CD8-positive, alpha-beta T cell (primary cell): ENCODE measurements at places on chromosomes 1 and 21.
A peak's percentile ranks its signal among the peaks of the same experiment; 100 is the strongest.

DNA sequence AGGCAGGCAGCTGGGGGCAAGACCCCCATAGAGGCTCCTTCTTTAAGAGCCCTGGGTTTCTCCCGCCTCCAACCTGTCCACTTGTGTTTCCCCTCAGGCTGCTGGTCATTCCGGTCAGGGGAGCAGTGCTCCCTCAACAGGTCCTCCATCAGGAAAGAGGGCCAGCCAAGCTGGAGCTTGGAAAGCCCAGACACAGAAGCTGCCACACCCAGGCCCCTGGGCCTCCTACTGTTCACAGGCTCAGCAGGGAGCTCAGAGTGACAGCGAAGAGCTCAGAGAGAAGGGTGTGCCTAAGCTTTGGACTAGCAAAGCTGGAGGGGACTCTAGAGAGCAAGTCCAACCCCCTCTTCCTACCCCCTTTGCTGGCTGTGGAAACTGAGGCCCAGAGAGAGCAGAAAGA is 10.3 kb upstream of the CDCP2 start:
- DNase-seq: no peak

DNA sequence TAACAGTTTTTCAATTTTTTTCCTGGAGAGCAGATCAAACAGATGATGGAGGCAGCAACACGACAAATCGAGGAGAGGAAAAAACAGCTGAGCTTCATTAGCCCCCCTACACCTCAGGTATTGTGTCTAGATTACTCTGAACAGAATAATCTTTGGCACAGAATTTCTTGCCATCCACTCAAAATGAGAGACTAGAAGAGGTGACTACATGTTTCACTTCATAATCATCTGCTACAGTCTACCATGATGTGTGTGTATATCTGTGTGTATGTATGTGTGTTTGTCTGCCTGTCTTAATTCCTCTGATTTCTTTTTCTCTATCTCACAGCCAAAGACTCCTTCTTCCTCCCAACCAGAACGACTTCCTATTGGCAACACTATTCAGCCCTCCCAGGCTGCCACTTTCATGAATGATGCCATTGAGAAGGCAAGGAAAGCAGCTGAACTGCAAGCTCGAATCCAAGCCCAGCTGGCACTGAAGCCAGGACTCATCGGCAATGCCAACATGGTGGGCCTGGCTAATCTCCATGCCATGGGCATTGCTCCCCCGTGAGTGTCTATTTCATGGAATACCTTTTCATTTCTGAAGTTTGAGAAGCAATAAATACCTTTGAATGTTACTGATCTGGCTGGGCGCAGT is 11.4 kb downstream of the PRPF3 start:
- no peak for DNase-seq

GRCh38 chr1:33060579-33061083 is 20.3 kb upstream of the AZIN2 start:
- DNase-seq: no peak

GRCh38 chr1:45526135-45526644 is 4.5 kb upstream of the PRDX1 start:
- DNase-seq: no peak

GRCh38 chr1:116064616-116065015 is 46.6 kb upstream of the MAB21L3 start:
- no peak for DNase-seq

GRCh38 chr21:28644762-28645161 is 347.9 kb downstream of the LTN1 start:
- no peak for DNase-seq

GRCh38 chr1:233477359-233477758 is 136.5 kb upstream of the KCNK1 start:
- no peak for DNase-seq

DNA sequence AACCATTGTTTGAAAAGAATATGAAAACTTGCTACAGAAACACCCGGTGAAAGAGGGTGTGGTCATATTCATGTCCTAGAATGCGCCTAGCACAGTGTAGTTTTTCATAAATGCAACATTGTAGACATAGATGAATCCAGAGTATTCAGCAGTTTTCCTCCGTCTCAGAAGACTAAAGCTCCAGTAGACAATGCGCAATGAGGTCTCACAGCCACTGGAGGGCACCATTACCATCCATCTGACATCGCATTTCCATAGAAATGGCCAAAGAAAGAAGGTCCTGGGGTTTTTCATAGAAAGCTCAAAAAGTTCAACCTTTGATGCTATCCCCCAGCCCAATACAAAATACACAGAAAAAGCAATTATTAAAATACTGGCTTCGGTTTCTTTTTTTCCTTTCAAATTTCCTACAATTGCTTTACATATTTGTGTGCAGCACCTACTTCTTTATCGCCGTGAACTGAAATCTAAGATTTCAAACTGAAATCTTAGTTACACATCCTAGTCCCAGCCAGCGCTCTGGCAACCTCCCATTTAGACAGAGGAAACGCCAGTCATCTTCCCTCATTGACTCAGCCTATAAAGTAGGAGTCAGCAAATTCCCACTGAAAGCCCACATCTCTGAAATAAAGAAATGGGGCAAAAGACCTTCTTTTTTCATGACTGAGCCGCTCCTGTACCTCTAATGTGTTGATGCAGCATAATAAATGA is 3.9 kb upstream of the CD58 start:
- DNase-seq: peak; percentile 43

- DNase-seq: no peak
Measured at GRCh38 chr1:53279296-53280200, 41.2 kb upstream of the MAGOH start.

GRCh38 chr1:86201311-86201710 is 44.7 kb upstream of the COL24A1 start:
- no peak for DNase-seq

- DNase-seq: no peak
Measured at GRCh38 chr1:167739752-167740151, 18.0 kb downstream of the MPZL1 start.

GRCh38 chr1:79568411-79568810 is 561.9 kb upstream of the ADGRL4 start:
- no peak for DNase-seq

- DNase-seq: no peak
Measured at GRCh38 chr1:159989581-159989980, 35.5 kb upstream of the SLAMF9 start.

GRCh38 chr1:150083907-150084306 is 16.3 kb downstream of the VPS45 start:
- no peak for DNase-seq

DNA sequence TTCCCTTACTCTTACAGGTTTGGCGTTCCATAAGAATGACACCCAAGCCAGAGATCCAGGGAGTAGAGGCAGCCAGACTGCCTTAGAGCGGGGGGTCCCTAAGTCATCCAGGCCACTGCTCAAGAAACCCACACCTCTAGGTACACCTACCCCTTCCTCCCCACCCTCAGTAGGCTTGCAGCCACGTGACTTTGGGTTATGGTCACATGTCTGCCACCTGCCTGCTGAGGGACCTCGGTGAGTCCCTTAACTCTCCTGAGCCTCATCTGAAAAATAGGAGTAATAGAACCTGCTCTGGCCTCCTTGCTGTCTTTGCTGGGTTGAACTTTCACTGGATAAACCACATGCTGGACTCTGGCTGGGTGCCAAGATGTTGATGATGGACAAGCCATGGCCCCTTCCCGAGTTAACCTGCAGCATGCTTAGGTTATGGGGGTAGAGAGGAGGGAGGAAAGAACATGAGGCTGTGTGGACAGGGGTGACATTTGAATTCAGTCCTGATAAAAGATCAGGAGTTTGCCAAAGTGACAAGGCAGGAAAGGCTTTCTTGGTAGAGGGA is 4.5 kb downstream of the RPS6KA1 start:
- DNase-seq: no peak

DNA sequence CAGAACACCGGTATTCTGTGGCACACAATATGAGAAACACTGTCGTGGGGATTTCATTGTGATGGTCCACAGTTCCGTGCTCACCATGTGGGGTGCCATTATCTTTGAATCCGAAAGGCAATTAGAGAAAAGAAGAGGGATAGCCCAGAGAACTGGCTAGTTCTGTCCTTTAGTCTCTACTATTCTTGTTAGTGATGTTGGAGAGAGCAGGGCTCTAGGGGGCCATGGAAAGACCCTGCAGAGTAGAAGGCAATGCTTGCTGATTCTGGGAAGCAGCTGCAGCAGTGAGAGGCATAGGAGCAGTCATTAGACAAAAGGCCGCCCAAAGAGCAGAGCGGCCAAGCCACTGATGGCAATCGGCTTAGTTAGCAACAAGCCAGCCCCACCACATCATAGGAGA is 146.3 kb downstream of the TSEN15 start:
- no peak for DNase-seq

DNA sequence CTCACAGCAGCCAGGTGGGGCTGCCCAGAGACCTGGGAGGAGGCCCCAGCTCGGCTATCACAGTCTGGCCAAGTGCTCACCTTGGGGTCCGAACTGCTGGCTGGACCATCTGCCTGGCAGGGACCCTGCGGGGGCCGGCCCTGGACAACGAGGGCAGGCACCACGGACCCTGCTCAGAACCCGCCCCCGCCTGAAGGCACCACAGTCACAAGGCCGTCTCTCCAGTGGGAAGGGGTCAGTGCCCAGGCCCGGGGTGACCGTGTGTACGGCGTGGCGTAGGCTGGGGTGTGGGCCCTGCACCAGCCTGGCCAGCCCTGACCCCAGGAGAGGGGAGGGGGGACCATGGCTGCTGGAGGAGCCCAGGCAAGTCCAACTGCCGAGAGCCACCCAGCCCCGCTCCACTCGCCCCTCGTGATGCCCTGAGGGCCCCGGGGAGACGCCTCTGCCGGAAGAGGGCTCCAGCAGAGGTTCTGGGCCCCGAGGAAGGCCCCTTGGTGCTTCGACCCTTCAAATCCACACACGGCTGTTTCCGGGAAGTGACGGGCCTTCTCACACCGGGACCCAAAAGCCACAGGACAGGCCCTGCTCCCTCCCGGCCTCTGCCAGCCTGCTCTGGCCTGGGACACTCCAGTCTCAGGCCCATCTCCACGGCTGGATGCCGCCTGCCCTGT is 11.2 kb upstream of the RNF223 start:
- DNase-seq: no peak

DNA sequence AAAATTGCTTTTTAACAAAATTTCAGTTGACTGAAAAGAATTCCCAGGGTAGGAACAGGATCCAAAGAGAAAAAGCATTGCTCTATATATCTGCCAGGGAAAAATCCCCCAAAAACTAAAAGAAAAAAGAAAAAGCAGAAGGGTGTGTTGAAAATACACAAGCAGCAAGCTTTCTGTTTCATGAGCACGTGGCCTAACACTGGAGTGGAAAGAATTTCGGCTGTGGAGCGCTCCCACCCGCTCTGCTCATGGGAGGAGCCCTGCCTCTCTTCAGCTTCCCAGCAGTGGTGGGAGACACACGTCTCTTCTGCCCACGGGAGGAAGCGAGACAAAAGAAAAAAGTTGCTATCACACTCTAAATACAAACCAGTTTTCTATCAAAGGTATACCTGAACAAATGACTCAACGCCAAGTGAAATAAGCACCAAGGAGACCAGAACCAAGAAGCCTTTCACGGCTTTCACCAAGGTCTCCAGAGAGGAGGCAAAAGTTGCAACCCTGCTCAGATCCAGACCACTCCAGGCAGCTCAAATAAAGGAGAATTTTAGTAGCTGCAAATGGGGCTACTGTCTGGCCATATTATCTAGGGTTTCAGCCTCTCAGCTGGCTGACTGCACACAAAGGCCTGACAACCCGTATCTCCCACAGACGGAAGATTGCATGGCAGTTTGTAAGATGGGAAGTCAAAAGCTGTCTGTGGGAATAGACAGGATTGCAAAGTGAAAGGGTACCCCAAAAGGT is 29.5 kb upstream of the ZNF496 start:
- DNase-seq: no peak

- peak; percentile 3 for DNase-seq
Measured at GRCh38 chr1:192998536-192998935, 60.6 kb downstream of the UCHL5 start.
